ENCODE measurements at places on chromosomes 12 and 14.

DNA sequence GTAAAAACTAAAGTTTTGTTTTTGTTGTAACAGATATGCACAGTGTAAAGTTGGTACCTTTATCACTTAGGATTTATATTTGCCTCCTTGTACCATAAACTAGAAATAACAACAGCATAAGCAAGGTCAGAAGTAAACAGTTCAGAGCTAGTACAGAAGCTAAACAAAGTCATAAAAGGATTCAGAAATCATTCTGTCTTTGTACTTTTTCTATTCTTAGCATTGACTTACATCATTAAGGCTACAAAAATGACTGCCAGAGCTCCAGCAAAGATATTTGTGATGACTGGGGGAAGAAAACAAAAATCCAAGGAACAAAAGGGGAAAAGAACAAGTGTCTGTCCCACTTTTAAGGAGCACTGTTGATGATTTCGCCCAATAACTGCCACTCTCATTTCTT is 347.2 kb downstream of the CCDC91 start:
- no peak for DNase-seq

GRCh38 chr14:102688290-102688689 is 89.0 kb upstream of the TRAF3 start:
- DNase-seq = no peak

DNA sequence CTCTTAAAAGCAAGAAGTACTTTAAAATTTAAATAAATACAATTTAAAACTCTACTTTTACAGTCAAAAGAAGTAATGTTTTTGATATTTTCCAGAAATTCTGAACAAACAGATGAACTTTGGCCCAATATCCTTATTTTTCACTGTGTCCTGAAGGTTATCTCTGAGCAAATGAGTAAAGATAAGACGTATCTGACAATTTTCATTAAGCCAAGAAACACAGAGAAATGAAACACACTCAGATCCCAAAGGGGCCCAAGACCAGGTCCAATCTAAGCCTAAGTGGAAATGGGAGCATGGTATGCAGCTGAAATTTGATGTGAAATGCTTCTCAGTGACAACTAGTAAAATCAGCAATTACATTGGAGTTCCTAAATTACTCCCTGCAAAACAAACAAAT is 105.6 kb upstream of the COCH start:
- no peak for DNase-seq

DNA sequence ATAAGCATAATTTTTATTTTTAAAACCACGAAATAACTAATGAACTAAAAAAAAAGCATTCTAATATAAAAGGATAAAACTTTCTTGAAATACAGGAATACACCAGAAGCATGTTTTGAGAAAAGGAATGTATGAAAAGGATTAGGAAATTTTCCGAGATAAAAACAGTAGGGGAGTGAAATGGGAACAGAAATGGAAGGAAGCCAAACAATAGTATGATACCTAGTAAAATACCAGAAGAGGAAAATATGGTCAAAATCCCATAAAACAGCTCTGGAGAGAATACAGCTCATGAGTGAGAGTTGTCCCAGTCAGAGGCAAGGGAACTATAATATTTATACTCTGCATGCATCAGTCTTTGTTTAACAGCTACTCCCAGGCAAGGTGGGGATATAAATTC is 1016.2 kb downstream of the SLC6A15 start:
- DNase-seq = peak; percentile 2

- DNase-seq = no peak
Observed at GRCh38 chr12:5996459-5996858, 51.4 kb upstream of the ANO2 start.
